Lung (tissue), 17 donors: ENCODE measurements at places on chromosomes 4 and X.
A peak's percentile ranks its signal among the peaks of the same experiment; 100 is the strongest.

DNA sequence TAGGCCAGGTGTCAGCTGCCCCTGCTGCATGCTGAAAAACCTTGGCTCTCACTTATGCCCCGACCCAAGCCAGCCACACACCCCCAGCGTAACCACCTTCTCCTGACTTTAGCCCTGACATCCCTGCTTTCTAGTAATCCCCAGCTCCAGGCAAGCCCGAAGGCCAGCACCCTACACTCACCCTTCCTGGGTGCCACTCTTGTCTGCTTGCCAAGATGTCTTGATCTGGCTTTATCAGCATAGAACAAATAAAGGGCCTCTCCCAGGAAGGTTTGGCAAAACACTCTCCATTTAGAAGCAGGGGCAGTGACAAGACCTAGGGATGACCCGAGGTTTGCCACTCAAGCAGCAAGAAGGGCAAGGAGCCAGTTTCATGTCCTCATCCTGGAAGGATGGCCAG lies 6.8 kb upstream of the MAP9 start:
- DNase-seq = no peak

- peak; percentile 88 for DNase-seq
Measured at GRCh38 chr4:54999003-54999402, 126.4 kb downstream of the KDR start.

DNA sequence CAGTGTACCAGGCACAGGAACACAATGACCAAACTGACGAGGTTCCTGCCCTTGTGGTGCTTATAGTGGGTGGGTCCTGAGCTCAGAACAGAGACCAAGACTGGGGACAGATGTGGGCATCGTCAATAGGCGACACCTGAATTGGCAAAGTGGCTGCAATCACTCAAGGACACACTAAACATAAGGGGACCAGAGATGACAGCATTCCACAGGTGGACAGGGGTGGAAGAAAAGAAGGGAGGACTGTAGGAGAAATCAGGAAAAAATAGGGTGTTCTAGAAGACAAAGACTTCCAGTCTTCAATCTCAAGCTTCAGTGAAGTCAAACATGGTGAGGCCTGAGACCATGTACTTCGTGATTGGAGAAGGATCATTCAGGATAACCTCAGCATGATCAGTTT lies 5.8 kb downstream of the SH3KBP1 start:
- no peak for DNase-seq

DNA sequence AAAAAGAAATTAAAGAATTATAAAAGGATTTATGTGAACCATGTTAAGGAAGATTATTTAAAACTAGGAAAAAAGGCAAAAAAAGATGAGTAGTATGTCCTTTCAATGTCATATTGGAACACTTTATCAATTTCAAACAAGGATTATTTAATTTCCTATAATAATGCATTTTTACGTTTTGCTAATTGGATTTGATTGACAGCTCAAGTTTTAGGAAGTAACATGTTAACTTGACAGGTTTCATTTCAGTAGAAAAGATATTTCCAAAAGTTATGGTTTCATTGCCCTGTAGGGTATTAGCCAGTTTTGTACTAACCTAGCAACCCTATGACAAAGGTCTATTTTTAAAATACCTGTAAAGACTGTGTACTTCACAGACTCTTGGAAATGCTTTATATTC lies 379.6 kb upstream of the ZFP42 start:
- DNase-seq = no peak

GRCh38 chr4:80465238-80465637 lies 129.7 kb downstream of the CFAP299 start:
- DNase-seq = no peak
